Esophagus squamous epithelium (tissue), 5 donors: ENCODE measurements at places on chromosomes 5 and 9. TPM values are rescaled to one million over a fixed set of nuclear protein-coding genes. Genes with fewer than 3 reads are reported as not detected.

Gene TAS2R1
- not detected for total RNA-seq

GRCh38 chr5:179836225-179837019, 15.7 kb downstream of the SQSTM1 start:
- DNase-seq, result no peak

Gene GABRA1
- total RNA-seq, result not detected

Gene PGM5
- 112 TPM for total RNA-seq

DNA sequence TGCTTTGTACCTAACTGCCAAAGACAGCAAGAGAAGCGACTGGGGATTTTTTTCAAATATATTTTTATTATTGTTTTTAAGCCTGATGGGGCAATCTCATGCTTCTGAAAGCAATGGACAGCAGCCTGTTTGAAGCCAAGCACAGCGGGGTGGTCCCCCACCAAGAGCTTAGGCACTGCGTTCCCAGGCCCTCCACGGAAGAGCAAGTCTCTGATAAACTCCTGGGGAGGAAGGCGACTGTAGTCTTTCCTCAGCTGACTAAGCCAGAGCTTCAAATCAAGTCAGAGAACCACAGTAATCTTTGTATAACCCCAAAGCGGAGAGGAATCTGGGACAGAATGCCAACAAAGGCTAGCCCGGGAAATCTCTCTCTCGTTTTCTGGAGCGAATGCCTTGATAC, 54.4 kb downstream of the ARSB start:
- no peak for DNase-seq

DNA sequence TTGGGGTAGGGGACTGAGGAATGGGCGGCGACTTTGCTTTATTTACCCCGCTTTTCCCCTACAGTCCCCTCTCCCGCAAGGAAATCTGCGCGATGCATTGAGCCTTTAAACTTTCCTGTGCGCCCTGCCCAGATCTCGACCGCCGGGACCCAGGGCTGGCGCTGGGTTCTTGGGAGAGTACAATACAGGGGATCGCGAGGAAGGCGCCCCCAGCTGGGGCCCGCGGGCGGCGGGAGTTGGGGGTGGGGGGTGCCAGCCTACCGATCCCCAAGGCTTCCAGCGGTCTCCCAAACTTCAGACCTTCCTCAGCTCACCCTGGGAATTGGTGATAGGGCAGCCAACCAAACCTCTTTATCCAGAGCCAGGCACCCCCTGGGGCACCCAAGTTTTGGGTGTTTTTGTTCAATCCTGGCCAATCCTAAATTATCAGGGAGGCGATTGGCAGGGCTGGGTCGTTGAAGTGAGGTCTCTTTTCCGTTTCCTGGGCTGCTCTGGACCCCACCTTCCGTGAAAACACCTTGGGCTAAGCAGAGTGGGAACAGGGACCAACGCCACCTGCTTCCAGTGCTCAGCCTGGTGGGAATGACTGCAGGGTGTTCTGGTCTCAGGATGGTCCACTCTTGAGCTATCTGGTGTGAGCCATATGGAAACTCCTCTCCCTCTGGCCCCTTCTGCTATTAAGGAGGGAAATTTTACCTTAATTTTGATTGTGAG, 51.4 kb upstream of the DAB2IP start:
- DNase-seq, result no peak

- no peak for DNase-seq
These were observed at the start of gene LRRC14B for GRCh38 chr5:191036-191948. Gene LRRC14B, plus strand, starts transcription at chr5:191495. Its CDS starts 44 bp downstream, at chr5:191539.

DNA sequence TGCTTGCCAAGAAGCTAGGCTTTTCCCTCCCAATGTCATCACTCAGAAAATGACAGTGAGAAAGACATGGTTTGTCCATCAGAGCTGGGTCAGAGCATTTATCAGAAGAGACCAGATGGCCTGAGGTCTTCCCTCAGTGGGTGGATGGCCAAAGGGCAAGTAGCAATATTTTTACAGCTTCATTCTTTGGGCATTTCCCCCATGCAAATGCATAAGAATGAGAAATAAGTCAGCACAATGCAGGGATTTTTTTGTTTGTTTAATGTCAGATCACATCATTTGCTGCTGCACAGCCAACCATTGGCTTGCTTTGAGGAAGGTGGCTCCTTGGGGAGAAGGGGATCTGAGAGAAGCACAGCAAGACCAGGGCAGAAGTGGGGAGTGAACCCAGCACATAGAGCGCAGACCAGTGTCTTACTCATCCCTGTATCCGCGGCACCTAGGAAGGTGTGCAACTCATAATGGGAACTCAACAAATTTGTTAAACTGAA, 209.6 kb downstream of the SEMA6A start:
- no peak for DNase-seq

GRCh38 chr5:143434261-143435209, 31.0 kb upstream of the NR3C1 start:
- DNase-seq, result no peak
